ENCODE measurements at places on chromosomes 6 and 20. TPM values are rescaled to one million over a fixed set of nuclear protein-coding genes. Genes with fewer than 3 reads are reported as not detected.
A peak's percentile ranks its signal among the peaks of the same experiment; 100 is the strongest.

The C6orf15 gene
- not detected for total RNA-seq

The GCNT2 gene
- 3.1 TPM for total RNA-seq

The SUPT3H gene
- 7.4 TPM for total RNA-seq

The RSPO3 gene
- not detected for total RNA-seq

The KIAA0408 gene
- 11.6 TPM for total RNA-seq

The EYS gene
- total RNA-seq, result not detected

The HLA-DRB1 gene
- total RNA-seq, result 155 TPM

The GINS1 gene
- total RNA-seq, result 27.5 TPM

The F13A1 gene
- total RNA-seq, result not detected

The NT5E gene
- 2.4 TPM for total RNA-seq

The ARFGEF3 gene
- 0.55 TPM for total RNA-seq

- H3K27ac ChIP-seq, result no peak overlapping the region
- H3K4me1 ChIP-seq, result no peaks in the 10 kb centered on the region
- no peaks in the 10 kb centered on the region for H3K36me3 ChIP-seq
- H3K4me3 ChIP-seq, result no peak overlapping the region
Measured at GRCh38 chr6:101226677-101227135, 166.8 kb upstream of the GRIK2 start.

GRCh38 chr20:434221-434620, 26.1 kb downstream of the RBCK1 start:
- no peak overlapping the region for H3K4me3 ChIP-seq
- no peak for DNase-seq
- no peaks in the 10 kb centered on the region for H3K27me3 ChIP-seq
- H3K36me3 ChIP-seq, result peaks cover 75% of the 10 kb centered on the region
- H3K4me1 ChIP-seq, result peaks cover 74% of the 10 kb centered on the region

GRCh38 chr6:143746202-143747119, 68.7 kb downstream of the PHACTR2 start:
- no peak overlapping the region for H3K4me3 ChIP-seq
- no peaks in the 10 kb centered on the region for H3K27me3 ChIP-seq
- no peak overlapping the region for H3K27ac ChIP-seq
- no peak for DNase-seq
- no peaks in the 10 kb centered on the region for H3K4me1 ChIP-seq
- H3K36me3 ChIP-seq, result no peaks in the 10 kb centered on the region

- H3K27me3 ChIP-seq, result no peaks in the 10 kb centered on the region
- H3K36me3 ChIP-seq, result no peaks in the 10 kb centered on the region
- no peaks in the 10 kb centered on the region for H3K4me1 ChIP-seq
- H3K27ac ChIP-seq, result no peak overlapping the region
- no peak overlapping the region for H3K4me3 ChIP-seq
Measured at GRCh38 chr6:48101290-48101689, 9.7 kb downstream of the PTCHD4 start.

GRCh38 chr20:1941226-1941625, 46.0 kb downstream of the SIRPA start:
- no peaks in the 10 kb centered on the region for H3K4me1 ChIP-seq
- H3K27me3 ChIP-seq, result peaks cover 13% of the 10 kb centered on the region
- H3K36me3 ChIP-seq, result no peaks in the 10 kb centered on the region
- no peak for DNase-seq
- no peak overlapping the region for H3K27ac ChIP-seq

DNA sequence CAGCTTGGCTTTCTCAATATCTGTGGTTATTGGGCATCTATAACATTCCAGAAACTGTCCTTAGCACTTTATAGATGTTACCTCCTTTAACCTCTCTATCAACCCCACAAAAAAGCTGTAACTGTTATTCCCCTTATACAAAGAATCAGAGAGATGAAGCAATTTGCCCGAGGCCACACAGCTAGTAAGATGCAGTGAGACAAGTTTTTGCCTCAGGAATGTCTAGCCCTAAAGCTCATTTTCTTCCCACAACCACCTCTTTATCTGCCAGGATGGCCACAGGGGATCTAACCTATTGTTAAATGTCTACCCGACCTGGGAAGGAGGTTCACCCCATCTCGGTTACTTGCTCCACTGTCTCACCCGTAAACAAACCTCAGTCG, 31.9 kb upstream of the TCP11 start:
- H3K4me1 ChIP-seq, result peaks cover 19% of the 10 kb centered on the region
- no peak overlapping the region for H3K4me3 ChIP-seq
- peaks cover 8% of the 10 kb centered on the region for H3K27me3 ChIP-seq
- peaks cover 5% of the 10 kb centered on the region for H3K36me3 ChIP-seq
- H3K27ac ChIP-seq, result peak overlapping the region; percentile 75

- no peak for DNase-seq
- no peaks in the 10 kb centered on the region for H3K36me3 ChIP-seq
- peak overlapping the region; percentile 71 for H3K4me3 ChIP-seq
- peaks cover 30% of the 10 kb centered on the region for H3K27me3 ChIP-seq
Measured at GRCh38 chr6:56851074-56851473, 103.8 kb upstream of the BEND6 start.

DNA sequence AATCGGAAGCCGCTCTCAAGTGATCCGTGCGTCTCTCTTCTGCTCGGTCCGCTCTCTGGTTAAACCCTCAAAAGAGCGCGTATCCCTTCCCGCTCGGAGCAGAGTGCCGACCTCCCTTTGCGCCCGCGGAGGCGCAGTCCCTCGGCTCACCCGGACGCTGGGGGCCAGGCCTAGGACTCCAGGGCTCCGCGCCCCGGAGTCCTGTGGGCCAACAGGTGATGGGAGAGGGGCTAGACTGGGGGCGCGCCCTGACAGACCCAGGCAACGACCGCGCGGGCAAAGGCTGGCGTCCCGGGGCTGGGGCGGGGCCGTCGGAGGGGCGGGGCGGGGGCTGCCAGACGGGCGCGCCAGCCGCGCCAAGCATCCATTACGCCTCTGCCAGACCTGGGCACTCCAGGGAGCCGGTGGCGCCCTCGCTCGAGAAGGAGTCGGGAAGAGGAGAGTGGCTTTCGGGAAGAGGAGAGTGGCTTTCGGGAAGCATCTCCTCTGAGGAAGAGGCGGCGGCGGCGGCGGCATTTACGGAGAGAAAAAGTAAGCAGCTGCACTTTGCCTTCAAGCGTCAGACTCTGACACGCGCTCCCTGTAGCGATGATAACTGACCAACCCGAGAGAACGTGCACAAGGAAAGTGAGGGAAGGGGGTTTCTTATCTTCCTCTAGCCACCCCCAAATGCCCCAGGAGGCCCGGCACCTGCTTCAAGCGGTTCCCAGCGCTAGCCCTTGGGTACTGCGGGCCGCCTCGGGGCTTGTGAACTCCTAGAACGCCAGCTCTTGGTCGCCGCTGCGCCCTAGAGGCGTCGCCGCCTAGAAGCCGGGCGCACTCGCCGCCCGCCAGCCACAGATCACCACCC, 2.6 kb downstream of the EPHA7 start:
- DNase-seq, result no peak
- H3K4me1 ChIP-seq, result peaks cover 21% of the 10 kb centered on the region
- no peaks in the 10 kb centered on the region for H3K36me3 ChIP-seq
- H3K27ac ChIP-seq, result no peak overlapping the region

DNA sequence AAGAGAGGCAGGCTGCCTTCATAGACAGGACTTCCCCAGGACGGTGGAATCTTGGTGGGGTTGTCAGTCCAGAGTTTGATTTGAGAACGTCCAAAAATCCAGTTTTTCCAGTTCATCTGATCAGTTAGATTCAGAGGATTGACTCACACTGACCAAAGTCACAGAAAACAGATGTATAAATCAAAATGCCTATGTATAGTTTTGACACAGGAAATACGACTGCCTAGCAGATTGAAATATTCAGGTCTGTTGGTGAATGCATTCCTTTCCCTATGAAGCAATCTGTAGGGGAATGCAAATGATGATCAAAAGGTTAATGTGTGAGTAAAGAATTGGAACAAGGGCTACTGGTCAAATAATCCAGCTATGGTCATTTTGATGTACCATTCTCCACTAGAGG, 29.7 kb upstream of the GFOD1 start:
- H3K4me1 ChIP-seq, result no peaks in the 10 kb centered on the region
- H3K4me3 ChIP-seq, result no peak overlapping the region
- H3K36me3 ChIP-seq, result no peaks in the 10 kb centered on the region
- no peak overlapping the region for H3K27ac ChIP-seq
- DNase-seq, result no peak
- H3K27me3 ChIP-seq, result peaks cover 13% of the 10 kb centered on the region

GRCh38 chr20:60653111-60653845, 598.8 kb upstream of the CDH4 start:
- H3K4me1 ChIP-seq, result no peaks in the 10 kb centered on the region
- H3K27me3 ChIP-seq, result no peaks in the 10 kb centered on the region
- no peak for DNase-seq
- no peaks in the 10 kb centered on the region for H3K36me3 ChIP-seq
- H3K4me3 ChIP-seq, result no peak overlapping the region

GRCh38 chr6:81381382-81381916, 371.0 kb downstream of the TENT5A start:
- H3K36me3 ChIP-seq, result no peaks in the 10 kb centered on the region
- no peak overlapping the region for H3K27ac ChIP-seq
- DNase-seq, result no peak
- no peak overlapping the region for H3K4me3 ChIP-seq

- no peaks in the 10 kb centered on the region for H3K27me3 ChIP-seq
- DNase-seq, result no peak
- no peak overlapping the region for H3K27ac ChIP-seq
- no peak overlapping the region for H3K4me3 ChIP-seq
- H3K36me3 ChIP-seq, result peaks cover 9% of the 10 kb centered on the region
Measured at GRCh38 chr6:169229615-169230321, 23.9 kb downstream of the THBS2 start.

DNA sequence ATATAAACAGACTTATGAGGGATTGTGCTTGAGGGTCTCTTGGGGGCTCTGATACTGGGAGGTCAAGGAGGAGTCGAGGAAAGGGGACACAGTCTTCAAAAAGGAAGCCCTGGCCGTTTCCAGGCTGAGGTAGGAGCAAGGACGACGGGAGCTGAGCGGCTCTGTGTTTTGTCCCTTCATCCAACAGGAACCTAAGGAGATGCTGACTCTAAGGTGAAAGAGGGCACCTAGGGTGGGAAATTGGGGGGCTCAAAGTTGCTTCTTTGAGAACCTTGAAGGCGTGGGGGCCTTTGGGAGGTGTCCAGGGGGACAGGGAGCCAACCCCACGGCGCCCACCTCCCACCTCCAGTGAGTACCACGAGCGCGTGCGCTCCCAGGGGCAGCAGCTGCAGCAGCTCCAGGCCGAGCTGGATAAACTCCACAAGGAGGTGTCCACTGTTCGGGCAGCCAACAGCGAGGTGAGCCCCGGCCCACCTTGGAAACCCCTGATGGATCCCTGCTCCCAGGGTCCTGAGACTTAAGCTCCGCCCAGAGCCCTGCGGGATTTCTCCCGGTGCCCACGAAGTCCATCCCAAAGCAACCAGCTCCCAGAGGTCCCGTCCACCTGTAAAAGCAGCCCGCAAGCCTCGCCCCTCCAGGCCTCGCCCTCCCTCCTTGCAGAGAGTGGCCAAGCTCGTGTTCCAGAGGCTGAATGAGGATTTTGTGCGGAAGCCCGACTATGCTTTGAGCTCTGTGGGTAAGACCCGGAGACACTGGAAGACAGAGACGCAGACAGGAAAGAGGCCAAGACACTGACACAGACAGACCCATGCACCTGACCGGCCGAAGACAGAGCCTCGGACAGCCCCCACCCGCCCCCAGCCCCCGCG, 2.9 kb downstream of the SPAG4 start:
- H3K36me3 ChIP-seq, result peaks cover 3% of the 10 kb centered on the region
- DNase-seq, result peak; percentile 30
- H3K4me1 ChIP-seq, result peaks cover 46% of the 10 kb centered on the region
- peaks cover 1% of the 10 kb centered on the region for H3K27me3 ChIP-seq
- H3K4me3 ChIP-seq, result peak overlapping the region; percentile 83
- H3K27ac ChIP-seq, result peak overlapping the region; percentile 75

DNA sequence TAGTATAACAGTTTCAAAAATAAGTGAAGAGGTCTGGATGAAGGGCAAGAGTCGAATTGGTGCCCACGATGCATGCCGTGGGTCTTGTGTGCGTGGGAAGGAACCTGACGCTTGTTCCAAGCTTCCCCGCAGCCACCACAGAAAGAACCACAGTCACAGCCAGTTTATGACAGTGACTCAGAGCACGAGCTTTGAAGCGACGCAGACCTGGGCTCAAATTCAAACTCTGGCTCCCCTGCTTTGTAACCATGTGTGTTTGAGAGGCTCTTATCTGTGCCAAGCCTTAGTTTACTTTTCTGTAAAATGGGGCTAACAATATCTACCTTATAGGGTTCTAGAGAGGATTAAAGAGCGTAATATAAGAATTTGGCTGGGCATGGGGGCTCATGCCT, 65.5 kb downstream of the SYNJ2 start:
- H3K36me3 ChIP-seq, result peaks cover 51% of the 10 kb centered on the region
- peak overlapping the region; percentile 49 for H3K27ac ChIP-seq
- H3K4me3 ChIP-seq, result no peak overlapping the region
- H3K4me1 ChIP-seq, result peaks cover 23% of the 10 kb centered on the region

DNA sequence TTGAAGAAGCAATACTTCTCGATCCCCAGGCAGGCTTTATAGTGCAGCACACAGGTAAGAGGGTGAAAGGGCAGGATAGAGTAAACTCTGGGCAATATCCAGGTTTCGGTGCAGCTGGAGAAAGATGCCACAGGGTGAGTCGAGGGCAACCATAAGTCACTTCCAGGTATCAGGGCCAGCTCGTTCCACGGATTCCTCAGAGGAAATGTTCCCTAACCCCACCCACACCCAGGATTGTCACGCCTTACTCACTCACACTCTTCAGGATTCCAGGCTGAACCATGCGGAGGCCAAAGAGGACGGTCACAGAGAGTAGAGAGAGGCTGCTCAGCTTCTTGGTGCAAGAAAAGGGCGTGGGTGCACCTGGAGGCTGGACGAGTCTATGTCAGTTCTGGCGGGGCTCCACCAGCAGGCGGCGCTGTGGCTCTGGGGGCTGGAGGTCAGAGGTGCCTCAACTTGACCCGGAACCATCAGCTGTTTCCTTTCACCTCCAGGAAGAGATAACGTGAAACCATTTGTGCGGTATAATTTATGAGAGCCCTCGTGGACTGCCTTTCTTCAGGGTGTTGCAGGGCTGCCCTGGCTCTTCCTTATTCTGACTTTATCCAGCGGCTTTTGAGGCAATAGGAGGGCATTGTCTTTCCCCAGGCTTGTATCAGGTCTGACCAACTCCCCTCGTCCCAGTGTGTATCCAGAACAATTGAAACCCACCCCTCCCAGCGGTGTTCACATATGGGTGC, 14.5 kb upstream of the WFDC12 start:
- DNase-seq, result peak; percentile 76
- no peaks in the 10 kb centered on the region for H3K36me3 ChIP-seq
- no peak overlapping the region for H3K27ac ChIP-seq
- H3K4me1 ChIP-seq, result no peaks in the 10 kb centered on the region
- H3K4me3 ChIP-seq, result no peak overlapping the region
- peaks cover 8% of the 10 kb centered on the region for H3K27me3 ChIP-seq

- H3K4me3 ChIP-seq, result no peak overlapping the region
- H3K4me1 ChIP-seq, result no peaks in the 10 kb centered on the region
- no peak for DNase-seq
- peaks cover 2% of the 10 kb centered on the region for H3K27me3 ChIP-seq
- no peak overlapping the region for H3K27ac ChIP-seq
Measured at GRCh38 chr20:63092660-63093215, 86.0 kb upstream of the BHLHE23 start.
